ENCODE measurements at places on chromosomes 4 and X.
A peak's percentile ranks its signal among the peaks of the same experiment; 100 is the strongest.

- DNase-seq = no peak
Observed at GRCh38 chr4:55336138-55337034, 9.7 kb upstream of the SRD5A3 start.

- no peak for DNase-seq
Observed at GRCh38 chr4:3421470-3421869, 20.3 kb upstream of the HGFAC start.

GRCh38 chr4:130573742-130574141 is 1477.8 kb downstream of the C4orf33 start:
- DNase-seq = no peak

GRCh38 chr4:3494462-3494871 is 31.4 kb downstream of the DOK7 start:
- no peak for DNase-seq

DNA sequence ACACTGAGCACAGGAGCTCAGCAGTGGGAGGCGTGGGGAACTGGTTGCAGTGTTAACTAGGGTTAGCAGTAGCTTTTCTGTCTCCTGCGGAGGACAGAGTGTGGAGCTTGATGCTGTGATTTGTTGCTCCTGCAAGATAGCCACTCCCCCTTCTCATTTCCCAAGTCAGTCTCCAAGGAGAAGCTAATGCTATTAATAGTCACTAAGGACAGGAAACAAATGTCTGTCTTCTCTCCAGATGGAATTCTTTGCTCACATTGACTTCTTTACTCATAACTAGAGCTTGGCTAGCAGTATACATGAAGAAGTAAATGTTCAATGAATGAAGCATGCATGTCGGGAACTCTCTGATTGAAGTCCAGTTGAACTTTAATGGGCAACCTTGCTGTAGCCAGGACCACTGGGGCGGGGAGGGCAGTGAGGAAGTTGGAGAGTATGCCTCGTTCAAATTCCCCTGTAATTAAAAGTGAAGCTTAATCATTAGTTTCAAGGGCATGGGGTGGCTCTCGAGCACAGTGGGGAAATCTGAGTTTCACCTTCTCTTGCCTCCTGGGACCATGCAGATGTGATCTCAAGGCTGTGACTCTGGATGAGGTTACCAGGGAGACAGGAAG is 156.6 kb upstream of the SCML1 start:
- no peak for DNase-seq

GRCh38 chr4:74874753-74875367 is 58.1 kb upstream of the PARM1 start:
- DNase-seq = peak; percentile 24

DNA sequence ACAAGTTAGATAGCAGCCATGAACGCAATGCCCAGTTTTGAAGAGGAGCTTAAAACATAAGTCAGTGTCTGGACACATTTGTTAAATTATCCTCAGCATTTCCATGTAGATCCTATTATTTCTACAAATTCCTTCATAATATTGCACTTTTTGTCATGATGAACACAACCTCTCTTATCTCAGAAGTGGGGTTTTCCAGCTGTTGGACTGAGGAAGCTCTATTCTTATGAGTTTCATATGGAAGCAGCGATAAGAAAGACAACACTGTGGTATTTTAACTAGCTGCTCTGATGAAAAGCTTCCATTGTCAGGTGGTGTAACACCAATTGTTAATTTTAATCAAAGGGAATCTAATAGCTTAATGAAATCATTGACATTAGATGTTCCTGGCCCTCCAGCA is 308.7 kb downstream of the GBA3 start:
- no peak for DNase-seq

DNA sequence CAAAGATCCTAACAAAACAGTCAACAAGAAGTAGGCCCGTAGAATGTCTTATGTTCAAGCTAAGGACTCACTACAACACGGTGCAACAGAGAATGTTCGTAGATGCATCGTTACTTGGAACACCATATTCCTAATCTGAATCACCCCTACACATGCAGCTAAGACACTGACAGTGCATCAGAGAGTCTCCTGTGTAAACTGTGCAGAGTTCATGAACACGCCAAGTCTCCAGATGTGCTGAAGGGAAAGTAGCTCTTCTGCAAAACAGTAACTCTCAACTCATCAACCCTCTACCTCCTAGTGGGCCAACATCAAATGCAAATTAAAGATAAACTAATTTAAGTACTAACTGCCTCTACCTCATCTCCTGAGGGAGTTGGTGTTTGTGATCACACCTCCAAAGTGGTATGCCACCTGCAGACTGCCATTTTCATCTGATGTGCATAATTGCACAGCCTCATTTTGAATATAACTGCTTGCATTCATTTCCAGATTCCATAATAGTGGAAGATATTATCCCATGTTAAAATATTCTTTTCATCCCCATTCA is 73.5 kb downstream of the MOSPD2 start:
- DNase-seq = no peak

GRCh38 chr4:167555338-167556022 is 321.2 kb upstream of the SPOCK3 start:
- DNase-seq = no peak

DNA sequence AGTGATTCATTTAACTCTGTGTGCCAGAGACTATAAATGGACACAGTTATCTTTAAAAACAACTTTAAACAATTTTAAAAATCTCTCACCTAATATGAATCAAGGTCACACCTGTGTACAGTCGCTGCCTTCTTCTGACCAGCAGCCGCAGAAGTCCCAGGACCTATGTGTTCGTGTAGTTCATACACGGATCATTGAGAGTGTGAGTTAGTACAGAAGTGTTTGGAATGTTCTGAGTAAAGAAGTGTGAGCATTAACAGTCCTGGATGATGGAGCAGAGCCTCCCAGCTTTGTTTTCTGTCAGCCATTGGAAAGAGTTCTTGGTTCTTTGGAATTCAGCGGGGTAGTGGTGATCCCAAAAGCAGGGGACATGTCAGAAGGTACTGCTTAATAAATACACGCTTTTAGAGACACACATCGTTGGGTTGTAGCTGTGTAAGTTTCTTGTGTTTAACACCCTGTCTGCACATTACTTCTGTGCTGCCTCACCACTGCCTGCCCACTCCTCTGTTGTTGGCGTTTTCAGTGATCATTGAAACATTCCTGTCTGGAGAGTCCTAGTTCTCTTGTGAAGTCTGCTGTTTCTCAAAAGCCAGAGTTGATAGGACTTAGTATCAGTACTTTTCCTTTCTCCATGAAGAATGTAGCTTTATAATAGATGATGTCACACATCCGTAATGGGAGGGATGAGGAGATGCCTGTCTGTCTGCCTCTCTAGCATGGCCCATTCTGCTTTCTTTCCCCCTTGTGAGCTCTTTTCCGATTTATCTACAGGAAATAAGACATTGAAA is 90.6 kb downstream of the PTTG2 start:
- peak; percentile 61 for DNase-seq

- DNase-seq = peak; percentile 90
Observed at GRCh38 chrX:49199906-49200771, at the start of gene SYP. SYP (minus strand) TSS chrX:49200193; CDS start chrX:49200186, 7 bp downstream.

GRCh38 chrX:71652405-71652804 is 14.9 kb upstream of the LOC101059915 start:
- DNase-seq = peak; percentile 52

DNA sequence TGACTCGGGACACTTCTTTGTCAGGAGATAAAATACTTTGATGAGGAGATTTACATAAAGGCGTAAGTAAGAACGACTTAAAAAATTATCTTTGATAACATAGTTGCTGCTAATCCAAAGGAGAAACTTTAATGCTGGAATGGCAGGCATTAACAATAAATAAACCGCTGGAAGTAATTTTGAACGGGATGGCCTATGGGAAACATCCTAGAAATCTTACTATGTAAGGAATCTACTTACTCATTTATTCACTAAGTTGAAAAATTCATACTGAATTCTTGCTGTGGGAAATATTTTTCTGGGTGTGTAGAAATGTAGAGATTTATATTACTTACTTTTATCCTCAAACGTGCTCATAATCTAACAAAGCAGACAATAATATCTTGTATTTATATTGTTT is 425.7 kb upstream of the ZFP42 start:
- no peak for DNase-seq

DNA sequence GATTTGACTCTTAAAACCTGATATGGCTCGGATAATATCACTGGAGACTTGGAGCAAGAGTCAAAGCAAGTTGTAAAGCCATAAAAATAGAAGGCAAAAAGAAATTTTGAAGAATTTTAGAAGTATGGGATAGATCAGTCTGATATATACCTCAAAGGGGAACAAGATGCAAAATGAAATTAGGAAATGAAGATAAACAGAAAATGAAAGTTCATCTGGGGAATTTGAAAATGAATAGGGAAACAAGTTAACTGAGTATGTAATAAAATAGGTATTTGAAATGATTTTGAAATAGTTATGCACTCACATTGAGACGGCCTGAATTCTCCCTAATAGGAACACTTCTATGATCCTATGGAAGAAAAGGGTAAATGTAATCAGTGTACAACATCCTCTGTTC is 5.7 kb downstream of the CYP2U1 start:
- no peak for DNase-seq

- no peak for DNase-seq
Observed at GRCh38 chr4:171118091-171118490, 695.1 kb upstream of the GALNTL6 start.

All from thyroid gland (tissue), 4 donors.